ENCODE measurements at places on chromosomes 4 and X. TPM values are rescaled to one million over a fixed set of nuclear protein-coding genes. Genes with fewer than 3 reads are reported as not detected.

The ZIC3 gene
- total RNA-seq, result not detected

The KANTR gene
- total RNA-seq, result 14.4 TPM

The MAGIX gene
- total RNA-seq, result 2.0 TPM

The ATOH1 gene
- total RNA-seq, result not detected

The GRID2 gene
- total RNA-seq, result not detected

The VCX3B gene
- total RNA-seq, result not detected

Measured in activated CD8-positive, alpha-beta memory T cell treated with anti-CD3 and anti-CD28 coated beads, Interleukin-2, amount 10 ng/mL, durations not matched to agents 7 days and 5 days (primary cell).